NCI-H2081 (cell line): ENCODE measurements at places on chromosomes 16 and 17.

DNA sequence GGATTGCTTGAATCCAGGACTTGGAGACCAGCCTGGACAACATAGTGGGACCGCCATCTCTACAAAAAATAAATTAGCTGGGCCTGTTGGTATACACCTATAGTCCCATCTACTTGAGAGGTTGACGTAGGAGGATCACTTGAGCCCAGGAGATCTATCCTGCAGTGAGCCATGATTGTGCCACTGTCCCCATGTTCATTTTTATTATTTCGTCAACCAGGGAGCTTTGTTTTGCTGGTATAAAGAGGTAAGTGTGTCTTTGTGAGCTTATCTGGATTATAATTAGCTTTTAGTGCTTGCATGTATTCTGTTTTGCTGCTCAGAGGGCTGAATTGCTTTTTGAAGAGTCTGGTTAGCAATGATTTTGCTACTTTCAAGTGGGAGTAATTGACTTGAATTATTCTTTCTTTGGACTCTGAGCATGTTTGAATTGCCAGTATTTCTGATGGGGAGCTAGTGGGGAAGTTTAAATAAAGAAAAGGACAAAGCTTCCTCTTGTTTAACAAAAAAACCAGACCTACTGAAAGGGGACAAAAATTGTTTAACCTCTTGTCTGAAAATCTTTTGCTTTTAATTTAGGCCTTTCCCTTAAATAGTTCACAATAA is 31.6 kb upstream of the BCAS3 start:
- DNase-seq, result no peak

GRCh38 chr16:73846356-73846755 is 450.3 kb upstream of the PSMD7 start:
- DNase-seq, result no peak

DNA sequence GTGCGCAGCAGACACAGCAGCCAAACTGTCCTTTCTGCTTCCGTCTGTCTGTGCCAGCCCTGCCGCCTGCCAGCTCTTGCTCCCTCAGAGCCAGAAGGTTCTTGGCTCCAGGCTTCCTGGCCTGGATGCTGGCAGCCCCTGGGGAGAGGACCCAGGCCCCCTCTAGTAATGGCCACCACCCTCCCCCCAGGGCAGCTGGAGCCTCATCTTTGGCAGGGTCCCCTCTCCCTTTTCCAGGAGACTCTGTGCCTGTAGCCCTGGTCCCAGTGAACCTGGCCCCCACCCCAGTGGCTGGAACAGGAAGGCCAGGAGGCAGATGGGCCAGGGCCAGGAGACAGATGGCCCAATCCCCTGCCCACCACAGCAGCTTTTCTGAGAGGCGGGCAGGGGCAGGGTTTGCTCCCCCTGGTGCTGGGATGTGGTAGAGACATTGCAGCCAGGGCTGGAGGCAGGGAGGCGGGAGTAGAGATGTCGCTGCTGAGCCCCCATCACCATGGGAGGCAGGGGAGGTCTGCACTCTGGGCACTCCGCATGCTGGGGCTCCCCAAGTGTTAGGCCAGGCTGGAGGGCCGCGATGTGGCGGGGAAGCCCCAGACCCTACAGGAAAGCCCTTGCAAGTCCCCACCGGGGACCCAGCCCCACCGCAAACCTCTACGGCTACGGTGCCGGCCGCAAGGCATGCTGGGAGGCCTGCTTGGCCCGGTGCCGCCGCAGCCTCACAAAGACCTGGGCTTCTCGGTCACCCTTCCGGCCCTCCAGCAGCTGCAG is 16.7 kb downstream of the UNC13D start:
- peak; percentile 33 for DNase-seq

DNA sequence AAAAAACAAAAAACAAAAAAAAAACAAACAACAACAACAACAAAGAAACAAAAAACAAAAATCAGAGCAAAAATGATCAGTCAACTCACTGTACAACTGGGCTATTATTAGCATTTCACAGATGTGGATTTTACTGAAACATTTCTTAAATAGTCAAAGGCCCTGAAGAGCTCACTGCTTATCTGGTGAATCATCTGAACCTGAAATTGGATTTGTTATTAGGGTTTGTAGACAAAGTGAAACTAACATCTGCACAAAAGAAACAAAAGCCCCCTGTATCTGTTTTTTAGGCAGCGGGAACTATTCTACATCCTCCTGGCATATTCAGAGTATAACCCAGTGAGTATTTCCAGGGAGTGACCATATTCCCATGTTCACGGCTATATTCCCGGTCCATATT is 32.6 kb upstream of the KSR1 start:
- DNase-seq, result no peak

DNA sequence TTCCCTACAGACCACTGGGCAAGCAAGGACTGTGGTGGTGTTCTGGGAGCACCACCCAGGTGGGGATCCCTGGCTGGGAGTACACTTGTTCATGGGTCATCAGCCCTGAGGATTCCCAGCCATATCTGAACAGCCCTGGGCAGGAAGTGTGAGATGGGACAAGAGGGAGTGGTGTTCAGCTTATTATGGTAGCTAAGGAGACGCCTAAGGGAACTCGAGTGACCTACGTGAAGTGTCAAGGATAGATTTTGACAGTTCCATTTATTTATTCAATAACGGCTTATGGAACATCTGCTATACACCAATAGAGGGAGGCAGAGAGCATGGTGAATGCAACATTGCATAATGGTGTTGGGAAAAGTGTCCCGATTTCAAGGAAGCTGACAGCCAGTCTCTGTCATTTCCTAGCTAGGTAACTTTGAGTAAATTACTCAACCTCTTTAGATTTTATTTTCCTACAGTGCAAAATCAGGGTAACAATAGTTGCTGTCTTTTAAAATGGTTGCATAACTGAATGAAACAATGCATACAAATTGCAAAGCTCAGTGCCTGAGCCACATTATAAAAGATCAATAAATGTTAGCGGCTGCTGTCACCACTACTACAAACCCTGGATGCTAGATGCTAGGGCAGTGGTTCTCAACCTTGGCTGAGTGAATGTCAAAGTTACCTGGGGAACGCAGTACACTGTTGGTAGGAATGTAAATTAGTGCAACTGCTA is 534.1 kb downstream of the GRIN2A start:
- DNase-seq, result no peak

DNA sequence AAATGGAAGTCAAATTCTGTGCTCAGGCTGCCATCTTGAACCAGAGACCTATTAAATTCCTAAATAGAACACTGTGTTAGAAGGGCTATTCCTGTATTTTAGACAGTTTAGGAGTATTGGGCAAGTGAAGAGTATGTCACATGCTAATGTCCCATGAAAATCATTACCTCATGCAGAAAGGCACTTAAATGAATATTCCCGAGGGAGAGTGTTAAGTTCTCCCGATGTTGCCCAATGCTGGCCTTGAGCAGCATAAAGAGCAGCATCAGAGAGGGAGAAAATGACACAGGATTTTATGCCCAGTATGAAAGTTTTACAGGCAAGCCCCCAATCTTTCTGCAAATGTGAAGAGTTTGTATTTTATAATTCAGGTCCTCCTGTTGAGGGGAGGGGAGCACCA is 28.2 kb upstream of the SHISA6 start:
- DNase-seq, result no peak

GRCh38 chr16:11470676-11471415 is 115.9 kb downstream of the LITAF start:
- no peak for DNase-seq

- no peak for DNase-seq
These were observed 47.8 kb upstream of the FBXO47 start for GRCh38 chr17:39014795-39015545.

DNA sequence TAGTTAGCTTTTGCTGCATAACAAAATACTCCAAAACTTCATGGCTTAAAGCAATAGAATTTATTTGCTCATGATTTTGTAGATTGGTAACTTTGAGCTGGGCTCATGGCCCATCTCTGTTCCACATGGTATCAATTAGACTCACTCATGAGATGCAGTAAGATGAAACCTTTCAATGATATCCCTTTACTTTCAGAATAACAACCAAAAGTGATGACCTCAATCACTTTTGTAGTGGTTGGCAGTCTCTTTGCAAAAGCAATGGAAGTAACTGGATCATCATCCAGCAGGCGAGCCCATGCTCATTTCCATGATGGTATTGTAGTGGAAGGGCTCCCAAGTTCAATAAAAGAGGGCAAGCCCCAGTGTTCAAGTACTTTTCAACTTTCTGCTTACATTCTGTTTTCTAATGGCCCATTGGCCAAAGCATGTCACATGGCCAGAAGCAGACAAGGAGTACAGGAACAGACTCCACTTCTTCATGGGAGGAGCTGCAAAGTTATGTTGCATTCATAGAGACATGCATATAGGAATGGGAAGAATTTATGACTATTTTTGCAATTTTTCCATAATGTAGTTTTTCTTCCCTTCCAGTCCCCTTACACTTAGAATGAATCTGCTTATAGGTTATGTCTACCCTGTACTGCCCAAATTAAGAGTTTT is 41.7 kb downstream of the EFCAB5 start:
- DNase-seq, result no peak

- DNase-seq, result no peak
These were observed 56.8 kb upstream of the RPH3AL start for GRCh38 chr17:409308-409847.

- no peak for DNase-seq
These were observed 78.4 kb downstream of the ANKFN1 start for GRCh38 chr17:56231693-56232092.

DNA sequence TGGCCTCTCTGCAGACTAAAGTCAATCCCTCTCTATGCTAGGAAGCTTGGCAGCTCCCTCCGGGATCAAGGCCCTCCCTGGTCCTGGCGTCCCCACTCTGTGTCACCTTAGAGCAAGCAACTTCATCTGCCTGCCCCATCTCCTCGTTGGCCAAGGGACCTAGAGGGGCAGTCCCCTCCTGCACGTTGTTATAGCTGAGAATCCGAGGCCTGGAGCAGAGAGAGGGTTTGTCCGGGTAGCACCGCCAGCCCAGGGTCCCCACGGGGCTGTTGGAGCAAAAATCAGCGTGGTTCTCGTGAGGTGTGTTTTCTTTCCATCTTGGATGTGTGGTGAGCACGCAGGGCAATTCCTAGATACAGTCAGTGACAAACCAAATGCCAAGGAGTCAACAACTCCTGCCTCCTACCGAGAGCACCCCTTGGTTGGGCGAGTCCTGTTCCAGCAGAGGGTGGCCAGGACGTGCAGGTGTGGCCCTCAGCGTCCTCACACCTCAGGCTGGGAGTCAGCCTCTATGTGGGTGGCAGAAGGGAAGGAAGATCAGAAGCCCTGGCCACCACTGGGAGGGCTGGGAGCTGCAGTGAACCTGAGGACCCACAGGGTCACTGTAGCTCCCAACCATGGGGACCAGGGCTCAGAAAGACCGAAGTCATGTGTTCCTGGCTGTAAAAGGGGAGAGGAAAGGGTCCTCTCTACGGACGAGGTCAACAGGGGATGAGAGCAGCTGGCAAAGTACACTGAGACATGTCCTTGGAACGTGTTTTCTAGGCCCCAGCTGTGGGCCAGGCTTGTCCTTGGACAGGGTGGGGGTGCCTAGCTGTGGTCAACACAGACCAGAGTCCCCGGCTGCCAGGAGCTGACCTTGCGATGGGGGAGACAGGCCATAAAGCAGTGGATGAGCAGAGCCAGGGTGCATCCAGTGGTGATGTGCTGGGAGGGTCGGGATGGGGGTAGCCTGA is 85.6 kb upstream of the CIBAR2 start:
- DNase-seq, result no peak

DNA sequence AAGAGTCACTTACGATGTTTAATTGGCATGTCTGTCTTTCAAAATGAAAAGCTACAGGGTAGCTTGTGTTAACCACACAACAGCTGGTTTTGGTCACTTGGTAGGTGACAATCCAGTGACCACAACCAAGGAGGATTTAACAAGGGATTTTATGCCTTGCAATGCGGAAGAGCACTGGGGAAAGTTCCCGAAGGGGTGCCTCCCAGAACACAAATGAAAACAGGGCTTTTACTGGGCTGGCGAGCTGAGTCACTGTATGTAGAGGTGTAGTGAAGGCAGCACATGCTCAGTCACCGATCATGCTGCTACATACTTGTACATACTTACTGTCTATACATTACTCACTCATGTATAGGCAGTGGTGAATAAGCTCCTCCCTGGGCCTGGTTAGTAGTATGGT is 483.5 kb downstream of the CDH13 start:
- no peak for DNase-seq

GRCh38 chr17:27430882-27431491 is 25.3 kb upstream of the KSR1 start:
- no peak for DNase-seq

- DNase-seq, result no peak
These were observed 18.6 kb downstream of the CD300LF start for GRCh38 chr17:74694081-74694480.

DNA sequence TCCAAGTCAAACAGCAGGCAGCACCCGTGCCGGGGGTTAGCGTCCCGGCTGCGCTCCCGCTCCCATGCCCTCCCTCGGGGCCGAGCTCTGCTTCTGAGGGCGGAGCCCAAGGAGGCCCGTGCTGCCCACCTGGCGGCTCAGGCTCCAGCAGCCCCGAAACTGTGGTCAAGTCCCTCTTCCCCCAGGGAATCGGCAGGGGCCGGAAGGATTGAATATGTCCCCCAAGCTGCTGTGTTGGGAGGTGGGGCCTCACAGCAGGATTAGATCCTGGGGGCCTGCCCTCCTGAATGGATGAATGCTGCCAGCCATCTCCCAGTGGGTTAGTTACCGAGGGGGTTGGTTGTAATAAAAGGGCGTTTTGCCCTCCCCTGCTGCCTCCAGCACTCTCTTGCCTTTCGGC is 33.9 kb downstream of the MAP2K3 start:
- DNase-seq, result no peak

DNA sequence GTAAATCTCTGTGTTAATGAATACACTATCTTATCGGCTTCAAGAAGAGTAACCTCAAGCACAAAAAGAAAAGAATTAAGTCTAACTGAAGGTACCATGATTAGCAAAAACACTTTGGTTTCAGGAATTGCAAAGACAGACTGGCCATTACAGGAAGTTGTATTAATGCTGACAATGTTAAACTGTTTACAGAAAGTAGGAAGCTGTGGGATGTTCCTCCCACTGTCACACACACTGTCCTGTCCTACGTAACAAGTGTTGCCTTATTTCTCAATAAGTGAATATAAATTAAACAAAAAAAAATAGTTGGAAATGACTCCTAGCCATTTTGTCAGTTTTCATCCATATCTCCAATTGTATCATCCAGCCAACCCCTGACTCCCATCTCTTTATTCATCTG is 8.6 kb downstream of the GNA13 start:
- DNase-seq, result no peak

DNA sequence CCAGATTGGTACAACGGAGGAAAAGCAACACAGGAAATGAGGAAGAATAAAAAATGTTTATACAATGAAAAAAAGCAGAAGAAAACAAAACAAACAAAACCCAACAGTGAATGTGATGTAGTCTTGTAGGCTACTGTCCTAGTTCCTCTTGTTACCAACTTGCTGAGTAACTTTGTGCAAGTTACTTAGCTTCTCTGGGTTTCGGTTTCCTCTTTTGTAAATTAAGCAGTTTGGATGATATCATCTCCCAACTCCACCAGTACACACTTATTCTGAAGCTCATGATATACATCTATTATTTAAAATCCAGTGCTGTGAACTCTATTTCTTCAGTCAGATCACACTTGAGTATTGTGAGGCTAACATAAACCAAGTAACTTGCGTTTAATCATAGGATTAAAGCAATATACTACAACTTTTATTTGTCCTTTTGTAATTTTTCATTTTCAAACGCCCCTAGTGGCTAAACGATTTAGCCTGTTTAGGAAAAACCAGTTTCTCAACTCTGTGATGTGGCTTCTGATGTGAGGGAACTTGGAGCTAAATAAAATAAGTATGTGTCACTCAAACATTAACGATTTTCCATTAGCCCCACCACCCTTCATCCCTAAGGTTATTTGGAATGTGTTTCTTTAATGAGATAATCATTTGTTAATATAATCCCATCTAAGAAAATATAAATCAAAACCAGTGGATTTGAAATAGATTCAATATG is 1.4 kb upstream of the UNK start:
- peak; percentile 39 for DNase-seq

- DNase-seq, result no peak
These were observed 28.1 kb downstream of the BANP start for GRCh38 chr16:87979352-87979751.
